Globus pallidus (tissue), 1 donor: ENCODE measurements at places on chromosomes 11 and 22.

- no peak for DNase-seq
Measured at GRCh38 chr22:47228767-47229166, 466.3 kb downstream of the TBC1D22A start.

- no peak for DNase-seq
Measured at GRCh38 chr11:11491589-11491988, 130.2 kb downstream of the GALNT18 start.

GRCh38 chr11:75500742-75501141 lies 25.0 kb downstream of the GDPD5 start:
- no peak for DNase-seq

GRCh38 chr11:132718711-132719671 lies 813.3 kb downstream of the OPCML start:
- DNase-seq, result no peak

GRCh38 chr11:36062796-36063365 lies 119.0 kb downstream of the LDLRAD3 start:
- DNase-seq, result no peak

DNA sequence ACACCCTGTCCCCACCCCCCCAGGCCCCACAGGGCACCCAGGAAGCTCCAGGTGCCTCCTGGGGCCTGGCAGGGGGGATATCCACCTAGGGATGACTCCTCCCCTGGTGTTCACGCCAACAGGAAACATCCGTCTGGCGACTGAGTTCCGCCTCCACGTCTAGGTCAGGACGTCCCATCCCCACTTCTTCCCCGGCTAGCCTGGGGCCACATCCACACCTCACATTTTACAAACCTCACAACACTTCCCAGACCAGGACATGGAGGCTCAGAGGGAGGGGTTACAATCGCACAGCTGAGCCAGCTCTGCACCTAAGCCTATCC lies 21.0 kb downstream of the MAFF start:
- DNase-seq, result no peak

- DNase-seq, result no peak
Measured at GRCh38 chr11:117097014-117097388, 1.2 kb downstream of the SIK3 start.

DNA sequence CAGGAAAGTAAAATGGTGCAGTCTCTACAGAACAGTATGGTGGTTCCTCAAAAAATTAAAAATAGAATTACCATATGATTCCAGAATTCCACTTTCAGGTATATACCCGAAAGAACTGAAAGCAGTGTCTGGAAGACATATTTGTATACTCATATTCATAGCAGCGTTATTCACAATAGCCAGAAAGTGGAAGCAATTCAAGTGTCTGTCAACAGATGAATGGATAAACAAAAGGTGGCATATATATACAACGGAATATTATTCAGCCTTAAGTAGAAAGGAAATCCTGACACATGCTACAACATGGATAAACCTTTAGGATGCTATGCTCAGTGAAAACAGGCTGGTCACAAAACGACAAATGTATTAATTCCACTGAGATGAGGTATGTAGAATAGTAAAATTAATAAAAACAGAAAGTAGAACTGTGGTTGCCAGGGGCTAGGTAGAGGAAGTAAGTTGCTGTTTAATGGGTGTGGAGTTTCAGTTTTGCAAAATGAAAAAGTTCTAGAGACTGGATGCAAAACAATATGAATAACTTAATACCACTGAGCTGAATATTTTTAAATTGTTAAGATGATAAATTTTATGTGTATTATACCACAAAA lies 14.5 kb downstream of the SAA1 start:
- DNase-seq, result no peak

DNA sequence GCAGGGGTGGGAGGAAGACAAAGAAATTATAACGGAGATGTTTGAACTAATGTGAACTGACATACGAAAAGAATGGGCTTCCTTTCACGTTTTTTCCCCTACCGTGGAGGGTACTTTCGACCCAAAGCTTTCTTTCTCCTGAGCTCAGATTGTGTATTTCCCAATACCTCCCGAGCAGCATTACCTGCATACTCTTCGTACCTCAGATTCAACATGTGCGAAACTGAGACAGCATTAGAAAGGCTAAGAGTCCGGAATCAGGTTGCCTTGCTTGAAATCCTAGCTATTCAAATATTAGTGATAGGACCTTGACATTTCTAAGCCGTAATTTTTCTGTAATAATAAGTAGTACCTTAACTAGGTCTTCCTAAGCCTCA lies 778 bp upstream of the PAK1 start:
- no peak for DNase-seq

GRCh38 chr11:111684251-111684650 lies 81.9 kb downstream of the PPP2R1B start:
- no peak for DNase-seq

DNA sequence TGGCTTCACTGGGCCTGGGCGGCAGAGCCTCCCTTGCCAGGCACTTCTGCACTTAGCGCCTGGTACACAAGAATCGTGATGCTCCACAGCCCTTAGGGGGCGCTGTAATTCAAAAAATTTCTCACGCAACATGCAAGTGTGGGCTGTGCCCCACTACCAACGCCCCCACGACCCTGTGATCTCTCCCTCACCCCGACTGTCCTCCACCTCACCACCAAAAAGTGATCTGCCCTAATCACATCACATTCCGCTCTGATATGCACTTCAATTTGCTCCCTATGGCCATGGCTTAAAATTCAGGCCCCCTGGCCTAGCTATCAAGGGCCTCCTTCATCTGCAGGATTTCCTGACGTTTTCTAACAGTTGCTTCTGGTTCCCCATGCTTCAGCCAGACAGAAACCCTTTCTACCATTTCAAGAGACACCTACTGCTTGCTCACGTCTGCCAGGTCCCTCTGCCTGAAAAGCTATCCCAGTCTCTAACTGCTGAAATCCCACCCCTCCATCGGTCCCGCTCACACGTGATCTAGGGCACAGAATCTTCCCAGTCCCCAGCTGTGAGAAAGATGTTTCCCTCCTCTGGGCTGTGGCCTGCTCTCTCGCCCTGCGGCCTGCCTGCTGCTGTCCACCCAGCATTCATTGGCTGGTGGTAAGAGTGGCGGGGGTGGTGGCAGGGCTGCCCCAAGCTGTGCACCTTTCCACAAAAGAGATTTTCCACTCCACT lies 27.9 kb upstream of the LRRC32 start:
- no peak for DNase-seq

- DNase-seq, result no peak
Measured at GRCh38 chr11:130631119-130631518, 182.7 kb downstream of the ADAMTS15 start.

DNA sequence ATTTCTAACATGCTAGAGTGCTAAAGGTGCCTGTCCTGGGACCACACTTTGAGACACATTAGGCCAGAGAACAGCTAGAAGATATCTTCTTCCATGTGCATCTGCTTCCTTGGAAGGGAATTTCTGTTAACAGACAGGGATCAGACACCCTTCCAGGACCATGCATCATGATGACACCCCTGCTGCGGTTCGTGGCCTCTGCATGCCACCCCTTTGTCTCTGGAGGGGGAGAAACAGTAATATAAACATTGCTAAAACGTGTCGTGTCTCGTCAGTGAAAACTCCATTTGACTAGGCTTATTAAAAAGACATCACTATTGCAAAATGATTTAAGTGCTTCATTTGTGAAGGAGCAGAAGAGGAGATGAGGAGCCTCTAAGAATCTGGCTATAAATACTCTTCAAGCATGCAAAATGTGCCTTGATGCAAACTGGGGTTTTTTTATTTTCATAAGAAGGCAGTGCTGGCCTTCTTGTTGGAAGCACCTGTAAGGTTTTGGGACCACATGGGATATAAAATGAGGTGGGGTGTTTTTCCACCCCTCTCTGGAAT lies 141.6 kb downstream of the MYO18B start:
- no peak for DNase-seq
